ENCODE measurements at places on chromosomes 13 and 19.

DNA sequence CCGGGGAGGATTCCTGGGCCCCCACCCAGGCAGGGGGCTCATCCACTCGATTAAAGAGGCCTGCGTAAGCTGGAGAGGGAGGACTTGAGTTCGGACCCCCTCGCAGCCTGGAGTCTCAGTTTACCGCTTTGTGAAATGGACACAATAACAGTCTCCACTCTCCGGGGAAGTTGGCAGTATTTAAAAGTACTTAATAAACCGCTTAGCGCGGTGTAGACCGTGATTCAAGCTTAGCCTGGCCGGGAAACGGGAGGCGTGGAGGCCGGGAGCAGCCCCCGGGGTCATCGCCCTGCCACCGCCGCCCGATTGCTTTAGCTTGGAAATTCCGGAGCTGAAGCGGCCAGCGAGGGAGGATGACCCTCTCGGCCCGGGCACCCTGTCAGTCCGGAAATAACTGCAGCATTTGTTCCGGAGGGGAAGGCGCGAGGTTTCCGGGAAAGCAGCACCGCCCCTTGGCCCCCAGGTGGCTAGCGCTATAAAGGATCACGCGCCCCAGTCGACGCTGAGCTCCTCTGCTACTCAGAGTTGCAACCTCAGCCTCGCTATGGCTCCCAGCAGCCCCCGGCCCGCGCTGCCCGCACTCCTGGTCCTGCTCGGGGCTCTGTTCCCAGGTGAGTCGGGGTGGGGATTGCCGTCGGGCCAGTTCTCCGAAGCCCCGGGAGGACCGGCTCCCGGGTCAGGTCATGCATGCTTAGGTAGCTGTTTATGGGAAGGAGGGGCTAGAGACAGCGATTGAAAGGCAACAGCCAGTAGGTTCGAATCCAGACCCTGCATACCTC, at the start of gene ICAM1:
TSS of gene ICAM1 (plus strand) at position 505 of the 779 bp plus-strand sequence. CDS start at position 545, 40 bp downstream.
- peak; percentile 57 for DNase-seq

DNA sequence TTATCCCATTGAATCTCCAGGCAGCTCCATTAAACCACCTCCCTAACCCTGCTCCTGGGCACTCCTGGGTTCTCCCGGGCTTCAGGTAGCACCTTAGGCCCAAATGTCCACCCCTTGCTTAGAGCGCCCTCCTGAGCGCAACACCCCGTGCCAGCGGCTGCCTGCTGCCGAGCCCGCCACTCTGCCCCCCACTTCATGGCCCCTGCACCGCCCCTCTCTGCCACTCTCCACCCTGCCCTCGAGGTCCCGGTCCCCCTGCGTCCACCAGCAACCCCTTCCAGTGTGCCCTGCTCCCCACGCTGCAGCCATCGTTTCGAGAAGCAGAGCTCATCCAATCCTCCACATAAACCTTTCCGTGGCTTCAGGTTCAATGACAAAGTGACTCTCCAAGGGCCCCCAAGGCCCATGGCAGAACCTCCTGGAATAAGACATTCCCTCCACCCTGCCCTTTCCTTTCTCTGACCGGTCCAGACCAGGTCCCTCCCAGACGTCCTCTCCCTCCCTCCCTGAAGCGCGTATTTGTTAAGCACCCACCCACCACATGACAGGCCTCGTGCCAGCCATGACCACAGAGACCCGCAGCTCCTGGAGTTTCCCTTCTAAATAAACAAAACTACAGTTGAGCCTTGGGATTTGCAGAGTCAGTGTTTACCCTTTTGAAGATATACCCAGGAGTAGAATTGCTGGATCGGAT, 66.6 kb downstream of the ARHGEF18 start:
- no peak for DNase-seq

- no peak for DNase-seq
Measured at GRCh38 chr19:41968751-41969595, 9.9 kb upstream of the RABAC1 start.

DNA sequence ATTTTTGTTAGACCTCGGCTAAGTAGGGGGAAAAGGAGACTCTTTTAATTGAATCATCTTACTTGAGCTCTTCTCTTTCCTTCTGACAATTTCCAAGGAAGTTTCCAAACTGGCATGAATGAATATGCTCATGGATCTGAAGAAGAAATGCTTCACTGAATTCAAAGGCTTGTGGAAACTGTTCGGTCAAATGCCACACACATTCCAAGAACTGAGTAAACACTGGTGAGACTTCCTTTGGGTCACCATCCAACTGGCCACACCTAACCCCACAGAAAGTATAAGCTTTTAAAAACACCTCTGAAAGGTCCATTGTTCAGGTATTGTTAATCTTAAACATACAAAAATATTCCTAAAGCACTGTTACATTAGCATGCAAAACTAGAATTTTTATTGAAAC, 33.6 kb downstream of the MTMR6 start:
- DNase-seq: no peak

GRCh38 chr13:78137404-78138142, 218.9 kb upstream of the EDNRB start:
- no peak for DNase-seq

DNA sequence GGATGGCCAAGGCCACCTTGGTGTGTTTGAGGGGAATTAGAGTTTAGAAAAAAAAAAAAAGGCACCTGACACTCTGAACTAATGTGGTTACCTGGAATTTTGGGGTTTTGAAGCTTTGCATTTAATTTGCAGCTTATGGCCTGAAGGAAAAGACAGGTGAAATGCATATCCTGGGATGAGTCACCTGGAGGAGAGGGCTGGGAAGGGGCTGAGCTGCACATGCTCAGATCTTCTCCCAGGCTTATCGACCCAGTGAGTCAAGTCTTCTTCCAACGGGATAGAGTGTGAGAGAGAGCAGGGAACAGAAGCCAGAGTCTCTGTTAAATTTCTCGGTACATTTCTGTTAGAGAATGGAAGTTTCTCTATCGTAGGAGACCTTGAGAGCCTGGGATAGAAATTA, 29.7 kb upstream of the ALOX5AP start:
- DNase-seq: no peak

GRCh38 chr19:33080761-33081681, at the start of gene GPATCH1:
GPATCH1 (plus strand) TSS chr19:33081181; CDS start chr19:33081194, 13 bp downstream.
- DNase-seq: peak; percentile 77

GRCh38 chr19:51185069-51185867, 39.6 kb upstream of the CD33 start:
- no peak for DNase-seq

- DNase-seq: no peak
Measured at GRCh38 chr13:41460930-41461329, 3.6 kb downstream of the RGCC start.

GRCh38 chr19:48928164-48929025, 5.1 kb upstream of the DHDH start:
- DNase-seq: no peak

- DNase-seq: no peak
Measured at GRCh38 chr13:55432814-55433213, 1707.9 kb upstream of the PRR20A start.

DNA sequence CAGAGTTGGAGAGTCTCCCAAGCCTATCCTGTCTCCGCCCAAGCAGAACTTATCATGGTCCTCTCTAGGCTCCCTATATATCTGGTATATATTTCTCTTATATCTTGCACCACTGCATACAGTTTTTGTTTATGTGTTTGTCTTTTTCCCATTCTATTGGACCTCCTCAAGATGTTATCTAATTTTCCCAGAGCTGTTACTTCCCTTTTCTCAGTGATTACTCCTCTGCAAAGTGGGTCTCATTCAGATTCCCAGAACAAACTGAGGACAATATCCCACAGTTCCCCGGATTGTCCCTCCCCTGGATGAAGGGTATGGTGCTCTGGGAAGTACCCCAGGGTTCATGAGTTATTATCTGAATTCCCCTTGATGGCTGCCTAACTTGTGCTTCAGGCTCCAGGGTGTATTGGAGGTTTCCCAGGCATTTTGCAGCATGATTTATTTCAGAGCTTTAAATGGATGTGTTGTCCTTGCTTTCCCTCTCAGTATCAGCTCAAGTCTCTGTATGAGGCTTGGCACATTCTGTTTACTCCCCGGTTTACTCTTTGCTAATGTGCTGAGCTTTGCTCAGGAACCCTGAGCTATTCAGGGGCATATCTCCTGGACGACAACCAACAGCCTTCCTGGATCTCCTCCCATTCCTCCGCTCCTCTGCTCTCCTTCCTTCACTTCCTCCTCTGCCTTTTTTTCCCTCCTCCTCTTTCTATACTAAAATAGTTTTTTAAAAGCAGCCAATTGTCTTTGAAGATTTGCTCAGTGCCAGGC, 329.3 kb downstream of the SPRY2 start:
- DNase-seq: no peak

GRCh38 chr13:92677571-92677970, 549.0 kb upstream of the GPC6 start:
- no peak for DNase-seq
